ENCODE measurements at places on chromosomes 1 and 21. TPM values are rescaled to one million over a fixed set of nuclear protein-coding genes. Genes with fewer than 3 reads are reported as not detected.

Gene PLA2G2C
- total RNA-seq = not detected

Gene WNT4
- 0.98 TPM for total RNA-seq

Gene BCL2L15
- total RNA-seq = 0.16 TPM

Gene CRYAA
- total RNA-seq = not detected

Gene LCE3E
- total RNA-seq = not detected

Gene PROK1
- not detected for total RNA-seq

Gene TFF1
- 0.77 TPM for total RNA-seq

Gene PITHD1
- 52.8 TPM for total RNA-seq

DNA sequence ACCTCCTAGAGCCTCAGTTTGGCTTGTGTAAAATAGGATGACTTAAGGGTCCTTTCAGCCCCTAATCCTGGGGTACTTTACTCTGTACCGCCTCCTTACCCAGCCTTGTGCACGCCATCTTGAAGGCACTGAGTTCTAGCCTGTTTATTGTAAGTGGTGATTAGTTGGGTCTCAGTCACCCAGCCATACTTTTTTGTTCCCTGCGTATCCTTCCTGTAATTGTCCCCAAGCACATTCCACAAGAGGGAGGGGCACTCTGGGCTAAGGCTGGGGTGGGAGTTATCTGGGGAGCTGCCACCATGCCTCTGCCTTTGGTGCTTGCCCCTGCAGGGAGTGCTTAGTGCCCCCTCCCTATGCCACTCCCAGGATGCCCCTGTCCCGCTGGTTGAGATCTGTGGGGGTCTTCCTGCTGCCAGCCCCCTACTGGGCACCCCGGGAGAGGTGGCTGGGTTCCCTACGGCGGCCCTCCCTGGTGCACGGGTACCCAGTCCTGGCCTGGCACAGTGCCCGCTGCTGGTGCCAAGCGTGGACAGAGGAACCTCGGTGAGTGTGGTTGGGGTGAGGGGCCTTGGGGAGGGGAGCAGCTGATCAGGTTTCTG is 856 bp downstream of the FDPS start:
- DNase-seq = no peak

DNA sequence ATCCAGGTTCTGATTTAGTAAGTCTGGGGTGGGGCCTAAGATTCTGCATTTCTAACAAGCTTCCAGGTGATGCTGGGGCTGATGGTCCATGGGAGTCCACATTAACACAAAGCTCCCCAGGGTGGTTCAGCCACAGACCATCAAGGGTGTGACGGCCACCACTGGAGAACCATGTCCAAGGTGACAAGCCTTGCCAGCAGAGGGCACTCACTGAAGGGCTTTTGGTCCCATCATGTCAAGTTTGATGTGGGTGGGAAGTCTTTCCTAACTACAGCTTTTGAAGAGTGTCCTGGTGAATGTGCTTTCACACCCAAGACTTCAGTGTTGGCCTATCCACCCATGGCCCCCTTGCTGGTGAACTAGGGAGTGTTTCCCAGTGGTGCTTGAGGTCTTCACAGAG is 67.1 kb downstream of the UBE2T start:
- DNase-seq = no peak

DNA sequence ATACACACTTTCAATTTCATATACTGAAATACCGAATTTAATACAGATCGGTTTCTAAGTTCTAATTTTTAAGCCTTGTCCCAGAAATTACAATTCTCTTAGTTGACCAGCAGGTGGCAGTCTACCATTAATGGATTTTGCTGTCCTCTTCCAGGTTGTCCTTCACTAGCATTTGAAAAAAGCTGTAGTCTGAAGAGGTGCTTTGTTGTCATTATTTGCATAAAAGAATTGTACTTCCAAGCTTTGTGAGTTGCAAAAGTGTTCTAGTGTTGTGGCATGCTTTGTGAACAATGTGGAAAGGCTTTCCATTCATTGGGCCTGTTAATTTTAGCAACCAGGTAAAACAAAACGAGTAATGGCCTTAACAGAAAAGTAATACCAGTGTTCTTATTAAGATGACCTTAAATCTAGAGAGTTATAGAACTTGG is 193.6 kb downstream of the RPS6KC1 start:
- DNase-seq = peak; percentile 22

DNA sequence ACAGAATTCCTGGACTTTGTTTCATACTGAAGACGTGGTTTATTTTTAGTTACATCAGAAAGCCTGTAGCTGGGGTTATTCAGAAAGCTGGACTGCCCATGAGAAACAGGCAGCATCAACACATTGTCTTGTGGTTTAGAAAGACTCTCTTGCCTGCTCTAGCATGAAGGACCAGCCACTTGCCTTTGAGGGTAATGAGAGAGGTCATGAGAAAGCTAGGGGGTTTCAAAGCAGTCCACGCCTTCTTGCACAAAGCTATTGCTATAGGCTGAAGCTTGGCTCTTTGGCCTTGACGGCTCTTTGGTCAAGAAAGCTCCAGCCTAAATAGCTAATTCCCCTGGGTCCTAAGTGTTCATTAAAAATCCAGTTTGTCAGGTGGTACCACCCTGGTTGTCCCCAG is 208.1 kb downstream of the PRDM2 start:
- DNase-seq = no peak

- DNase-seq = peak; percentile 42
Observed at GRCh38 chr1:166166698-166167571, at the start of gene FAM78B. Gene FAM78B, minus strand, starts transcription at chr1:166167001. Its CDS starts 753 bp downstream, at chr1:166166248.

- no peak for DNase-seq
Observed at GRCh38 chr1:153384958-153385580, 5.8 kb downstream of the S100A8 start.

- DNase-seq = peak; percentile 81
Observed at GRCh38 chr1:157156058-157156541, 17.9 kb upstream of the ETV3 start.

DNA sequence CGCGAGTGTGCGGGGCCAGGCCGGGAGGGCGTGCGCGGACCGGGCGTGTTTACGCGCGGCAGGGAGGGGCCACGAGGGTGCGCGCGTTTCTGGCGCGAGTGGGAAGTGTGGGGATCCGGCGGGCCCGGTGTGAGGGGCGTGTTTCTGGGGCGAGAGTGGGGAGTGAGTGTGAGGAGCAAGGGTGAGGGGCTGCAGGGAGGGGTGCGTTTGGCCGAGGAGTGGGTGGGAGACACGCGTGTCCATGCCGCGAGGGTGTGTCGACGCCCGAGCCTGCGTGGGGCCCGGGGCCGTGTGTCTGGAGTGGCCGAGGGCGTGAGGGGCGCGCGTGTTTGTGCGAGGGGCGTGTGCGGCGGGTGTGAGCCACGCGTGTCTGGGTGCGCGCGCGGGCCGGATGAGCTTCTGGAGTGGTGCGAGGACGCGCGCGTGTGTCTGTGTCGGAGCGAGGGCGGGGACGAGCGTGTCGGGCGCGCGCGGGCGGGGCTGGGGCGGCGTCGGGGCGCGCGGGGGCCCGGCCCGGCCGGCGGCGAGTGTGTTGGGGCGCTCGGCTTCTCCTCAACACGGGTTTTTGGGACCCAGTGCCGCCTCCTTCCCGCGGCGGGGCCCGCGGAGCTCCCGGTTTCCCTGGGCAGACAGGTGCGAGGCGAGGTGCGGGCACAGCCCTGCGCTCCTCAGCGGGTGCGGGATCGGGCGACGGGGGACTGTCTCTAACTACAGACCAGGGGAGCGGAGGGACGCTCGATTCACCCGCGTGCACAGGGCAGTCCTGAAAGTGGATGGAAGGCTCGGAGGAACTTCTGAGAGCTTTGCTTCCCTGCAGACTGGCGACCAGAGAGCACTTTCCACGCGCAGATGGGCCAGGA is 65.8 kb upstream of the VAMP3 start:
- DNase-seq = no peak

- no peak for DNase-seq
Observed at GRCh38 chr1:77378723-77379535, 97.1 kb downstream of the AK5 start.

- DNase-seq = no peak
Observed at GRCh38 chr1:205191622-205192021, 19.9 kb downstream of the DSTYK start.

GRCh38 chr1:99525331-99525730 is 120.6 kb upstream of the PALMD start:
- DNase-seq = no peak

DNA sequence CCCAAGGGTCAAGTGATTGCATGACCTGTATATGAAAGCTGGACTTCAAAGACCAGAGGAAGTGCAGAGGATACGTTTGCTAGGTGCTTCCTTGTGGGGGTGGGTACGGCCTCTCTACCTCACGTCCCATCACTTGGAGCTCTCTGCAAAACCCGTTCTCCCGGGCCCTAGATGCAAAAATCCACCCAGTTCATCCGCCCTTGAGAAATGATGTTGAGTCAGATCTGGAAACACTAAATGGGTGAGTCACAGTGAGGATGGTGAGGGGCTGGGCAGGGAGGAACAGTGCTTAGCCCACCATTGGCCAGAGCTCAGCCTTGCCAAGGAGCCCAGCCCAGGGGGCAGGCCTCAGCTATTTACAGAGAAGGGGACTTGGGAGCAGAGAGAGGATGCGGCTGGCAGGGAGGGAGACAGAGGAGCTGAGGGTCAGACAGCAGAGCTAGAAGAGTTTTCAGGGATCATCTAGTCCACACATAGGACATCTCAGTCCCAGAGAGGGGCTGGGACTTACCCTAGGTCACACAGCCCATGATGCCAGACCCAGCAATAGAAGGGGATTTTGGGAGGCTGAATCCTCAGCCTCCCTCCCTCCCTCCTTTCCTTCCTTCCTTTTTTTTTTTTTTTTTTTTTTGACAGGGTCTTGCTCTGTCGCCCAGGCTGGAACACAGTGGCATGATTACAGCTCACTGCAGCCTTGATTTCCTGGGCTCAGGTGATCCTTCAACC is 14.6 kb downstream of the ARHGEF10L start:
- DNase-seq = no peak

DNA sequence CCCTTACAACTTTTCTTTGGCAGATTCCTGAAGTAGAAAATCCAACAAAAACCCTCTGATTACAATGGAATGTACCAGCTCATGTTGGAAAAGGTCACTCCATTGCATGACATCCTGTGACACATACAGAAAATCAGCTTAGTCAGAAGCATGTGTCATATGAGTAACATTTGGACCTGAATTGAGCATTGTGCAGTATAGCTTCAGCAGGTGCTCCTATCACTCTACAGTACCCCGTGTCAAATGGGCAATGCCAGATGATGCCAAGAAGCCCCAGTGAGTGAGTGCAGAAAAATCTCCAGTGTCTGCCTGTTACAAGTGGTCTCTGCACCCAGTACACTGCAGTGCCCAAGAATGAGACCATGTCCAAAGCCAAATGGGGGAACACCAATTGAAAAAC is 129.7 kb upstream of the RUNX1 start:
- DNase-seq = no peak

DNA sequence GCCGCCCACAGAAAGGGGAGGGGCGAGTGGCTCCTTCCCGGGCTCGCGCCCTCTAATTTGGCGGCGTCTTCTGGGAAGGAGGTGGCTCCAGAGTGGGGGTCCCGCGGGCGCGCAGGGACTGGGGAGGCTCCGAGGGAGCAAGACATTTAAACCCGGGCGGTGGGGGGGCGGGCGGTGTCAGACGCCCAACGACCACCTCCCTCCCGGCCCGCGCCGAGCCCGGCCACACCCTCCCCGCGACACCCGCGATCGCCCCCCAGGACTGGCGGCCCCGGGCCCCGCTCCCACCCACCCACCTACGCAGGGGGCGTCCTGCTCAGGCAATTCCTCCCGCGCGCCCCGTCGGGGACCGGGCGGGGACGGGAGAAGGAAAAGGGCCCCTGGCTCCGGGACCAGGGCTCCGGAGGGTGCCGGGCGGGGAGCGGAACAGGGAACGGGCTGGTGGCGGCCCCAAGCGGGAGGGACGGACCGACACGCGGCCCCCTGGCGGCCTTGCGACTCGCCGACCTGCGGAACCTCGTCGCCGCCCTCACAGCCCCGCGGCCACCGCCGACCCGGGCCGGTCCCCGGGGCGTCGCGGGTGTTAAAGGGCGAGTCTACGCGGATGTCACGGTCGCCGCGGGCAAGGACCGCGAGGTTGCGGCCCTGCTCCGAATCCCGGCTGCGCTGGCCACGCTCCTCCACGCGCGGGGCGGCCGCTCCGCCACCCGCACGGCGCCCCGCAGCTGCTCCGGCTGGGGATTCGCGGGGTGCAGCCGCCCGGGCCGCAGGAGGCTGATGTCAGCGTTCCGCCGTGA is 94.0 kb upstream of the FMN2 start:
- DNase-seq = peak; percentile 47

DNA sequence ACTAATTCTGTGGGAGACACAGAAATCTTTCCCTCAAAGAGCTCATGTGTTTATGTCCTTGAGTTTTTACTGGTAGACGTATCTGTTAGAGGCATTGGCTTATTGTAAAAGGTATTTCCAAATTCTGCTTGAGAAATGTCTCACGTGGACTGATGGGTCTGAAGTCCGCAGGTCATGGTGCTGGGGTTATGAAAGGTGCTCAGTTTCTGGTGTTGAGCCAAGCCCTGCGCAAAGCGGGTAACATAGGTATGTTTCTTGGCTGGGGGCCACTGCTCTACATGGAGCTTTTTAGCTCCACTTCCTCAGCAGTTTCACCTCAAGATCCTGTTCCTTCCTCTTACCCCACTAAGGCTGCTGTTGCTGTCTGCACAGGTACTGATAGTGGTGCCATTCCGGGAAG is 10.8 kb downstream of the UTP25 start:
- no peak for DNase-seq

GRCh38 chr1:156162430-156163037 is 9.1 kb downstream of the SEMA4A start:
- DNase-seq = no peak

- no peak for DNase-seq
Observed at GRCh38 chr21:45055861-45056260, 18.5 kb upstream of the ADARB1 start.

GRCh38 chr1:118999348-119000071 is 11.4 kb upstream of the TBX15 start:
- DNase-seq = no peak

- DNase-seq = peak; percentile 77
Observed at GRCh38 chr1:6438047-6438525, 13.5 kb downstream of the ESPN start.

DNA sequence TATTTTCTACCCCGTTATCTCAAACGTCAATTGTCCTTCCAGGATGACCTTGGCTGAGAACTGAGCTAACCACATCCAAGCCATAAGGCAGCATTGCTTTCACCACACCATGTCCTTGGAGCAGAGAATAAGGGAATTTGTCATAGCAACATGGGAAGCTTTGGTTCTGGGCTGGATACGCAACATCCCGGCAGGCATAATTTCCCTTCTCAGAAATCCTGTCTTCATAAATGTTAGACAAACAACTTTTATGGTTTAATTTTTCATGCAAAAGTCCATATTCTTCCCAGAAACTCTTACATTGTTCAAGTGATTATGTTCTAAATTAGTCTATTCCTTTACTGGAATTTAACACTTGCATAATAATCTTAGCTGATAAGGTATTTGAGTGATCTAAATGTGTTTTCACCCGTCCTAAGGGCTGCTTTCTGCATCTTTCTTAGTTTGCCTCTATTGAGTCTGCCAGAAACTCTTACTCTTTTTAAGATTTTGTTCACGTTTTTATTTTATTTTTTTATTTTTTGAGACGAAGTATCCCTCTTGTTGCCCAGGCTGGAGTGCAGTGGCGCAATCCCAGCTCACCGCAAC is 51.8 kb downstream of the KCNJ15 start:
- DNase-seq = no peak

DNA sequence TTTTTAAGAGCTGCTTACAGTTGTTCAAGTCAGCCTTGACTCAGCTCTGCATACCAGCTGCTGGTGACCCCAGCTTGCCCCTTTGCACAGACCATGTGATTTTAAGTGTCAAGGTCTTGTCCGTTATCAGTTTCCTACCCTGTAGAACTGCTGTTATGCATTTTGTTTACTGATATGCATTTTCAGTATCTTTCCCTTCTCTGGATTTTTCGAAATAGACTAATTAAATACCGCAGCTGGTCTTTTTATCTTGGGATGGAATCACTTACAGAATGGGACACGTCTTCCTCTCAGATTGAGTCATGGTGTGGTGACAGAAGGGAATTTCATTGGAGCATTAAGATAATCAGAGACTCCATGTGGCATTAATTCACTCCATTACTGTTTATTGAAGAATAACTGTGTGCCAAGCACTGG is 145.6 kb downstream of the FMN2 start:
- no peak for DNase-seq

Data from progenitor cell of endocrine pancreas (in vitro differentiated cells).